ENCODE measurements at places on chromosomes 1 and 21. TPM values are rescaled to one million over a fixed set of nuclear protein-coding genes. Genes with fewer than 3 reads are reported as not detected.

DNA sequence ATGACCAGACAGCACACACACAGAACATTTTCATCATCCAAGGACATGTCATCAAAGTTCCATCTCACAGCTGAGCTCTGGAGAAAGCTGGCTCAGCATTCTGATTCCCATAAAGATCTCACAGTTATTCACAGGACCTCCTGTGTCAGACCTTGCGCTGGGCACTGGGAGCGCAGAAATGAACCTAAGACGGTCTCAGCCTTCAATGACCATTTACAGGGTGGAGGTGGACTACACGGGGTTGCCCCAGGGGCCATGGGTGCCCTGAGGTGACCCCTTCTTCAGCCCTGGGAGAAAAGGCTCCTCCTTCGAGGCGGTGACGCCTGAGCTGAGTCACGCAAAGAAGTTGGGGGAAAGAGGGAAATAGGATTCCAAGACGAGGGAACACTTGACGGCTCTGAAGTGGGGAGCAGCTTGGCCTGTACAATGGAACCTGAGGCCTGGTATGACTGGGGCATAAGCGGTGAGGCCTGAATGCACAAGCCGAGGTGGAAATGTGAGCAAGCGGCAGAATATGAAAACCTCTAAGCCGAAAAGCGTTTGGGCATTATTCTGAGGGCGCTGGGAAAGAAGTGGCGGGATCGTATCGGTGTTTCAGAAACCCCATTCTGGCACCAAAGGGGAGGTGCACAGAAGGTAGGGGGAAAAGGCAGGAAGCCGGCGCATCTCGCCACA lies 797 bp downstream of the CC2D1B start:
- peak overlapping the region; percentile 97 for H3K4me3 ChIP-seq
- peak overlapping the region; percentile 92 for H3K27ac ChIP-seq
- H3K36me3 ChIP-seq: peaks cover 37% of the 10 kb centered on the region
- DNase-seq: no peak
- H3K4me1 ChIP-seq: peaks cover 39% of the 10 kb centered on the region

DNA sequence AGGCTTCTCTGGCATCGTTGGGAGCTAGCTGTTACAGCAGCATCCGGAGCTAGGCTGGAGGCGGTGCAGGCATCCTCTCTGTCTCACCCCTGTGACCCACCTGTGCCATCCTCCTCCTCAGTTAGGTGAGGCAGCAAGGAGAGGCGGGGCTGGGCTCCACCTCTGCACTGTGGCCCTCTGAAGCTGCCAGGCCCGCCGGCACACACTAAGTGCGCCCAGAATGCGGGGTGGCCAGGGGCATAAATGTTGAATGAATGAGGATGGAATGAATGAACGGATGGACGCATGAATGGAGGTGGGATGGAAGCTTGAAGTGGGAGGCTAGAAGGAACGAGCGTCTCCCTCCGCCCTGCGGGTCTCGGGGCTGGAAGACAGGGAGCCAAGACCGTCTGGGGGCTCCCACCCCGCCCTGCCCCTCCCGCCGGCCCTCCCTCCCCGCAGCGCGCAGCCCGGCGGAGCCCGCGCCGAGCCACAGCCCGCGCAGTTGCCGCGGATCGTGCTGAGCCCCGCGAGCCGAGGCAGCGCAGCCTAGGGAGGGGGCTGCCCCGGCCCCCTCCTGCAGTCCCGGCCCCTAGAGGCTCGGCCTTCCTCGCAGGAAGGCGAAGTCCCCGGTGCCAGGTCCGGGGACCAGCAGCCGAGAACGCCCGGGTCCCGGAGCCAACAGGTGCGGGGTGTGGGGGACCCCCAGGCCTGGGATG lies at the start of gene HCRTR1:
Gene HCRTR1, plus strand, starts transcription at position 472 of the 698 bp plus-strand sequence. CDS start 1,504 bp downstream, outside the sequence.
- H3K4me3 ChIP-seq: peak within 1 kb of the TSS; percentile 32
- no peak for DNase-seq
- no peaks in the 10 kb centered on the region for H3K36me3 ChIP-seq
- H3K27me3 ChIP-seq: peaks cover 33% of the 10 kb centered on the region
- H3K27ac ChIP-seq: no peak within 1 kb of the TSS

The ADAMTS4 gene
- 0.66 TPM for total RNA-seq

The RIPK4 gene
- total RNA-seq: not detected

The RPF1 gene
- total RNA-seq: 64.4 TPM

The EPS8L3 gene
- total RNA-seq: not detected

The KIAA1614 gene
- 0.16 TPM for total RNA-seq

All from activated CD4-positive, alpha-beta T cell treated with anti-CD3 and anti-CD28 coated beads, Interleukin-2, amount 10 ng/mL, durations not matched to agents 24 days and 14 days (primary cell).